ENCODE measurements at places on chromosomes 16 and 17. TPM values are rescaled to one million over a fixed set of nuclear protein-coding genes. Genes with fewer than 3 reads are reported as not detected.

DNA sequence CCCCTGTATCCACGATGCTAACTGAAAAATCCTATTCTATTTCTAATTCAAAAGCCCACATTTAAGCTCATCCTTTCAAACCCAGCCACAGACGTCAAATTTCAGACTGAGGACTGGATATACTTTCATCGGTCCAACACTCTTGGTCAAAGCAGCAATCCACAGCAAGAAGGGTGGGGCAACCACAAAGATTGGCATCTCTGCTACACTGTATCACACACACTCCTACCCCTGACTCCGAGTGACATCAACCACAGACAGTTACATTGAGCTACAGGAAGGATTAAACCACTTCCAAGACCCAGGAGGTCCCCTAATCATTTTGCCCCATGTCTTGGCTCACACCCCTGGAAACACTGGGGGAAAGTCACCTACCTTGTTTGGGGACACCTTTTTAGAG is 61.3 kb downstream of the GRIN2A start:
- no peak for DNase-seq

- no peak for DNase-seq
Observed at GRCh38 chr17:8889458-8890210, 22.2 kb upstream of the PIK3R6 start.

DNA sequence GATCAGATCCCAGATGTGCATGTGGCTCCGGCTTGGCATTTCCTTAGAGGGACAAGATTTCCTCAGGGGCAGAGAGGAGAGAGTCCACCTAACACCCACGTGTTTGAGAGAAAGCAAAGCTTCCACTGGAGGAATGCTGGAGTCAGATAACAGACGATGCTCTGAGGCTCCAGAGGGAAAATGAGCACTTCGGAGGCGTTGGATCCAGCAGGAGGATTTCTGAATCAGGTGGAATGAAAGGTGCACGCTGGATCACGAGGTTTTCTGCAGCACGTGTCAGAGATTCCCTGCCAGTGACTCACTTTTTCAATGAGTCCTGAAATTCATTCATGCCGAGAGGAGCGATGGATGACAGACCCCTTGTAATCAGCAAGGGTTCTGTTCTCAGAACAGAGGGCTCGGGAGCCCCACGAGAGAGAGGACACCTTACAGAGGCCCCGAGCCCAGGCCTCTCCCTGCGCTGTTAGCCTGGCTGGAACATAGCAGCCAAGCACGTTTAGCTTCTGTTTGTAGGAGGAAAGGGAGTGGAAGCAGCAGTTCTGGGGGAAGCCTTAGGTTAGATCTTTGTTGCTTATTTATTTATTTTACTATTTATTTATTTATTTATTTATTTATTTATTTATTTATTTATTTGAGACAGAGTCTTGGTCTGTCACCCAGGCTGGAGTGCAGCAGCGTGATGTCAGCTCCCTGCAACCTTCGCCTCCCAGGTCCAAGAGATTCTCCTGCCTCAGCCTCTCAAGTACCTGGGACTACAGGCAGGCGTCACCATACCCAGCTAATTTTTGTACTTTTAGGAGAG is 49.3 kb upstream of the JPH3 start:
- DNase-seq = peak; percentile 2

DNA sequence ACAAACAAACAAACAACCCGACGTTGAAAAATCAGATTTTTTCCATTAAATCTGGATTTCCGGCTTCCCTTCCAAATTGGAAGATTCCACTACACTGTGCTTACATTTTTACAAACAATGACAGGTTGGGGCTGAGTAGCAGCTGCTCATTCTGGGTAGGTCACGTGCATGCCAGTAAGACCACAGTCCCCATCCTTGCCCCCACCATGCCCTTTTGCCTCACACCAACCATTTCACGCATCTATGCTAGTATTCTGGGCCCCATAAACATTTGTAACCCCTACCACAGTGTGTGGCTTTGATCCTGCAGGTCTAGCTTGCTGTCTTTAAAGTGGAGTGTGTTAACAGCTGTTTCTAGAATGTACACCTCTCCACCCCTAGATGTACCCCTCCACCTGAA is 366.1 kb downstream of the XYLT1 start:
- DNase-seq = no peak

DNA sequence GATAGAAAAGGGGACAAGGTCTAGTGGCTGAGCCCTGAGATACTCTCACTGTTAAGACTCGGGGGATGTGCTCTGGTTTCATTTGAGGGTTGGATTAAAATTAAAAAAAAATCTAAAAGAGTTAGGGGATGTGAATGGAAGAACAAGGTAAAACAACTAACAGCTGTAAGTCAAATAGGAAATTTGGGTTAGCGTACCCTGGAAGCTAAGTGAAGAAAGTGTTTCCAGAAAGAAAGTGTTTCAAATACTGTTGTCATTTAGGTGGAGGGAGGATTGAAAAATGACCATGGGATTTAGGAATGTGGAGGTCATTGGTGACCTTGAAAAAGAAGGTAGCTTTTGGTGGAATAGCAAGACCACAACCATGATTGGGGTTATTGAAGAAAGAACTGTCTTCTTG is 37.7 kb downstream of the PPM1D start:
- no peak for DNase-seq

DNA sequence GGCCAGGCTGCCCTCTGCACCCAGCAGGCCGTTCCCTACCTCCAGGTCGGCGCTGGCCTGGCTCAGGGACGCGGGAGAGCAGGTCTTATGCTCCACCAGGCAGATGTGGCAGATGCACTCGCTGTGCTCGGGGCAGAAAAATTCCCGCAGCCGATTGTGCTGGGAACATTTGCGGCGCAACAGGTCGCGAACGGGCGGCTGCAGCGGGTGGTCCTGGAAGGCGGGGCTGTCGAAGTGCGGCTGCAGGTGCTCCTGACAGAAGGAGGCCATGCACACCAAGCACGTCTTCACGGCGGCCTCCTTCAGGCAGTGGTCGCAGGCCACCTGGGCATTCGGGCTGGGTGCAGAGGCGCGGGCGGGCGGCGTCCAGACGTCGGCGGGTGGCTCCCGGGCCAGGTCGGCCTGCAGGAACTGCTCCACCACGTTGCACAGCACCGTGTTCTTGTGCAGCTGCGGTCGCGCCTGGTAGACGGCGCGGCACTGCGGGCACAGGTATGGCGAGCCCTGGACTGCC is 439 bp downstream of the TRIM25 start:
- no peak for DNase-seq

DNA sequence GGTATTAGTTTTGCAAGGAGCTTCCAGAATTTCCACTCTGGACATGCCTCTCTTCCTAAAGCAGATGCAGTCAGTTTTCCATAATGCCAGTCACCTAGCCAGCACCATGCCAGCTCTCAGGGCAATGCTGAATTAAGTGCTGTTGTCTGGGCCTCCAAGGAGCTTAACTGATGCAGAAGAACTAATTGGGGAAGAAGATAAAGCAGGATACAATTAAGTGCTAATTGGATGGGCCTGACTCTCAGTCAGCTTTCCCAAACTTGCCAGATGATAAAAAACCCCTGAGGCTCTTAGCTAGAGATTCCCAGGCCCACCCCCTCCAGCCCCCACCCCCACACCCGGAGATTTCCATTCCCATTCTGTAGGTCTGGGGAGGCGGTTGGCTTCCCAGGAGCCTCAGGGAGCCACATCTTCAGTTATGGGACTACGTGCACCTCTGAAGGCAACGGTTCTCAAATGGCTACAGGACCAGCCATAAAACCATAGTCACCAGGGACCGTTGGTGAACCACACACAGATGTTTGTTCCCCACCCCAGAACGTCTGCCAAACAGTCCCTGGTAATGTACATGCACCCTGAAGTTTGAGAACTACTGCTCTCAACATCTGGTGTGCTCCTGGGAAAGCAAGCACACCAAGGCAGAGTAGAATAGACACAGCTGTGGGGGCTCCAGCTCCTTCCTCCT is 499.1 kb upstream of the CDH5 start:
- no peak for DNase-seq

The MMP25 gene
- 2.8 TPM for total RNA-seq

The DNAAF1 gene
- not detected for total RNA-seq

The CPNE2 gene
- 11.2 TPM for total RNA-seq

The KRTAP3-1 gene
- not detected for total RNA-seq
